Activated CD4-positive, alpha-beta T cell treated with anti-CD3 and anti-CD28 coated beads, Interleukin-2, amount 50 U/mL, for 24 hours (primary cell): ENCODE measurements at places on chromosomes 11 and 22.

DNA sequence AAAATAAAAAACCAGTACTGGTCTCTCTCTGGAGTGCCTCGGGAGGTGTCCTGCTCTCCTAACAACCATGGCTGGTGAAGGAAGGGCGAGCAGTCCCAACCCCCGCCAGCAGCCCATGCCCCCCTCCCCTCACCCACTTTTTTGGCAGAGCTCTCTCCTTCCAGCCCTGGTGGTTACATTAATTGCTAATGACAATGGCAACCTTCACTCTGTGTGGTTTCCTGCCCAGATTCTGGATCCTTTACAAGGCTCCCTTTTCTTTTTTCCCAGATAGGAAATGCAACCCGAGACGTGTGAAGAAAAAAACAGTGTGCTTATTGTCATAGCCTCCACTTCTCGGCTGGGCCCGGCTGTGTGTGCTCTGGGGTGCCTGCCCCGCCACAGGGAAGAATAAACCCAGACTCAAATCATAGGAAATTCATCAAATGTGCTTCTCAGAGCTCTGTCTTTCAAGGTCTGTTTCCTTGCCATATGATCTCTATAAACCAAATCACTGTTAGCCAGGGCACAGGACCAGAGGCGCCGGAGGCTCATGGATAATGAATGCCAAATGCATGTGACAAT is 513.0 kb downstream of the SOX6 start:
- no peak for DNase-seq

DNA sequence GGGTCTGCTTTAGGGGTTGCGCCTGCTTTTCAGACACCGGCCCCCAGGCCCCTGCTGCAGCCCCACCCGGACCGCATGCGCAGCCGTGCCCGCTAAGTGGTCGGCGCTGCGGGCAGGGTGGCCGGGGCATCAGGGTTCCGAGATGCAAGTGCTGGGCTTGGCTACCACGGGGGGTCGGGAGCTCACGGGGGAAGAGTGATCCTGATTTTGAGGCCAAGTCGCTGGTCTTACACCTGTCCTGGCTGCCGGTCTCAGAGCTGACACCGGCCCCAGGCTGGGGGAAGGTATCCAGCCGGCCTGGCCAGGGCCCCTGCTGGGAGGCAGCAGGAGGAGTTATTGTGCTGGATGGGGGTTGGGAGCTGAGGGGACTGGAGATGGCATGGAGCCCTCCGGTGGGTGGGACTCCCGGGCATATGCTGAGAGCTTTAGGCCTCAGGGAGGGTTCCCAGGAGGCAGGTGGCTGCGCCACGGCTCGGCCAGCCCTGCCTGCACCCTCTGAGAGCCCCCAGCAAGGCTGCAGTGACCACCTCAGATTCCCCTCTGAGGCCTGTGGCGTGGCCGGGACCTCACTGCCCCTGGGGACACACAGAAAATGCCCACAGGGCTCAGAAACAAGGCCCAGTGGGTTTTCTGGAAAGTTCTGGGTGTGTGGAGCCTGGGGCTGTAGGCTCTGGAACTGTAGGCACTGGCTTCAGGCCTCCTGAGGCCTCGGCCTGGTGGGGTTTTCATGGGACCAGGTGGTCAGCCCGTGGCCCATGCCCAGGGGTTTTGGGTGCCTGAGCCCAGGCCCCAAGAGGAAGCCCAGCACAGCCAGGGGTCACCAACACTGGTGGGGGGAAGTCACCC is 4.4 kb upstream of the MUC5AC start:
- no peak for DNase-seq

GRCh38 chr22:17284466-17284865 is 65.2 kb upstream of the ADA2 start:
- DNase-seq = no peak

- DNase-seq = no peak
These were observed 26.3 kb downstream of the MAP6 start for GRCh38 chr11:75642402-75643113.

- no peak for DNase-seq
These were observed 711.6 kb upstream of the LRRC4C start for GRCh38 chr11:42171046-42171445.

GRCh38 chr11:45885274-45885920 is at the start of gene MAPK8IP1:
TSS of gene MAPK8IP1 (plus strand) at chr11:45885651. CDS start at chr11:45885821, 170 bp downstream.
- peak; percentile 21 for DNase-seq

- DNase-seq = no peak
These were observed at the start of gene SLC1A2 for GRCh38 chr11:35419184-35419829. TSS of gene SLC1A2 (minus strand) at chr11:35419558. CDS start at chr11:35418966, 592 bp downstream.

GRCh38 chr11:129061492-129062230 is 119.0 kb upstream of the TP53AIP1 start:
- no peak for DNase-seq

DNA sequence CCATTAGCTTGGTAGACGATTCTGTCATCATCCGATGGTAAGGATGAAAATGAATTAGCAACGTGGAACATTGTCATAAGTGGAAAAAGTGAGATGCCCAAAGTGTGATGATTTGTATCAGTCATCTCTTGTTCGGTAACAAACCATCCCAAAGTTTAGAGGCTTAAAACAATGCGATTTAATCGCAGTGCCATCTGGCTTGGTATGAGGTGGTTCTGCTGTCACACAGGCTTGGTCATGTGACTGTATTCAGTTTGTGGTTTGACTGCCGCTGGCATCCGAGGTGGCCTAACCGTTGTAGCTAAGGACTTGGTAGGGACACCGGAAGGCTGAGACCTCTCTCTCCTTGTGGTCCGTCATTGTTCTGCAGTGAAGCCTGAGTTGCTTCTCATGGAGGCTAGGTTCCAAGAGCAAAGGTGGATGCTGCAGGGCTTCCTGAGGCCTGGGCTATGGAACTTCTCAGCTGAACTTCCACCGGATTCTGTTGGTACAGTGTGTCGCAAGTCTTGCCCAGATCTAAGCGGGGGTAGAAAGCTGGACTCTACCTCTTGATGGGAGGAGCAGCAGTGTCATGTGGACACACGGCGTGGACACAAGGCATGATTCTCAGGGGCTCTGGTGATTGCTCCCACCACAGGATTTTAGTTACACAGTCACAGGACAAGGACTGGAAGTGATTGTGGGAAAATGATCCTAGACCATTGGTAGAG is 36.3 kb downstream of the BCR start:
- no peak for DNase-seq

GRCh38 chr22:50169774-50170341 is 673 bp upstream of the PANX2 start:
- DNase-seq = peak; percentile 47

GRCh38 chr11:66568124-66568916 is at the start of gene CTSF:
TSS of gene CTSF (minus strand) at chr11:66568606. CDS start at chr11:66568486, 120 bp downstream.
- peak; percentile 43 for DNase-seq

DNA sequence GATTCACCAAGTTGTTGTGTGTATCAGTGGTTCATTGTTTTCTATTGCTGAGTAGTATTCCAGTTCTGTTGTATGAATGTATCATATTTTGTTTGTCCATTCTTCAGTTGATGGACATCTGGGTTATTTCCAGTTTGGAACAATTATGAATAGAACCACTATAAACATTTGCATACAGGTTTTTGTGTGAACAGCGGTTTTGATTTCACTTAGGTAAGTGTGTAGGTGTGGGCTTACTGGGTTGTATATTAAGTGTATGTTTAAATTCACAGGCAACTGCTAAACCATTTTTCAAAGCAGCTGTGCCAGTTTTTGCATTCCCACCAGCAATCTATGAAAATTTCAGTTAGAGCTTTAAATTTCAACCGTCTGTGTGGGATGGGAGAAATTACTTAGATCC is 217.8 kb downstream of the NELL1 start:
- DNase-seq = no peak

DNA sequence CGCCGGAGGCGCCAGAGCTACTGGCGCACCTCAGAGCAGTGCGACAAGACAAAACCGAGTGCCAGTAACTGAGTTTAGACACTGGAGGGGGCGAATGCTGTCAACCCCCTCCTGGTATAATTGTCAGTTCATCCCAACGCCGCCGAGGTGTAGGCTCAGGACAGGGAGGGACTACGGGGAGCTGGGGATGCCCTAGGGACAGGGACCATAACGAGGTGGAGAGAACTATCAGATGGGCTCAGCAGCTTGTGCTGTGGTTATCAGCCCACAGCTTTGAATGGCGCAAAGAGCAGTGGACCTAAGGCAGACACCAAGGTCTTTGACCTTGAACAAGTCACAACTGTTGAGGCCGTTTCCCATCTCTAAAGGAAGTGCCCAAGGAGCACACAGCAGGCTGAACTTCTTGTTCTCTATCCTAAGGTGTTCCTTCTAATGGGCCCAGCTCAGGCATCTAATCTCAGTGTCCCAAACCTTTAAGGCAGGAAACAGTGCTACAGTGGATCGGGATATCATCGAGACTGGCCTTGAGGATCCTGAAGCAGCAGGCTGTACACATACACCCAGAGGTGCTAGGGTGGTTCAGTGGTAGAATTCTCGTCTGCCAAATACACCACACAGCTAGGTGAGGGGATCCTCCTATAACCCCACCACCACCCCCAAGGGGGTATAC is 958 bp upstream of the TUT1 start:
- no peak for DNase-seq

- no peak for DNase-seq
These were observed 146.2 kb downstream of the TRIM29 start for GRCh38 chr11:119991669-119992068.

- DNase-seq = no peak
These were observed 14.2 kb upstream of the TLCD5 start for GRCh38 chr11:120310870-120311269.
